Fibroblast of upper back skin (primary cell): ENCODE measurements at places on chromosomes 6 and 20.

DNA sequence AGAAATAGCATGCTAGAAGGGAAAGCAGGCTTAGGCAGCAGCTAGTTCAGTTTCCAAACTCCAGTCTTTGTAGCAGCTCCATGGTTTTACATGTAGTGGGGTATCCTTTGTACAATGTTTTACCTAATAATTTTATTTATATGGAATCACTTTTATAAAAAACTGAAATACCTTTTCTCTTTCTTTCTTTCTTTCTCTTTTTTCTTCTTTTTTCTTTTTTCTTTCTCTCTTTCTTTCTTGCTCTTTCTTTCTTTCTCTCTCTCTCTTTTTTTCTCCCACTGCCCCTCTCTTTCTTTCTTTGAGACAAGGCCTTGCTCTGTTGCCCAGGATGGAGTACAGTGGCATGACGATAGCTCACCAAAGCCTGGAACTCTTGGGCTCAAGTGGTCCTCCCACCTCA is 41.4 kb upstream of the FYN start:
- no peak for DNase-seq

GRCh38 chr6:35972471-35973367 is 51.7 kb downstream of the SLC26A8 start:
- DNase-seq = peak; percentile 12

DNA sequence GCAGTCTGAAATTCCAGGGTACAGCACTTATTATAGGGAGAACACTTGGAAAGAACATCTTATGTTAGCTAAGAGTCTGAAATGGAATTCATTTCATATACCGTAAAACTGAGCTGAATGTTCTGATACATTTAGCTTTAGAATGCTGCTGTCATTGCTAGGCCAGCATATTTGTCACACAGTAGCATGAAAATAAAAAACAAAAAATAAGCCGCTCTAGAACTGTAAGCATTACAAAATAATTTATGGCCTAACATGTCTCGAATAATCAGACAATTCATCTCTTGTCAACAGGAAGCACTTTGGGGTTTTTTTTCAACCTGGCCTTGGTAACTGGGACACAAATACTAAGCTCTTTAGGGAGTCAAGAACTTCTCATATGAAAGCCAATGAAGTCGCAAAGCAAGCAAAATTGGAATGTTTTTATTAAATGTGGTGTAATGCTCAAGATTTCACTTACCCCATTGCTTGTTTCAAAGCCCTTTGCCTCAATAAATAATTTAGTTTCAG is 115.7 kb downstream of the PHACTR1 start:
- DNase-seq = no peak

DNA sequence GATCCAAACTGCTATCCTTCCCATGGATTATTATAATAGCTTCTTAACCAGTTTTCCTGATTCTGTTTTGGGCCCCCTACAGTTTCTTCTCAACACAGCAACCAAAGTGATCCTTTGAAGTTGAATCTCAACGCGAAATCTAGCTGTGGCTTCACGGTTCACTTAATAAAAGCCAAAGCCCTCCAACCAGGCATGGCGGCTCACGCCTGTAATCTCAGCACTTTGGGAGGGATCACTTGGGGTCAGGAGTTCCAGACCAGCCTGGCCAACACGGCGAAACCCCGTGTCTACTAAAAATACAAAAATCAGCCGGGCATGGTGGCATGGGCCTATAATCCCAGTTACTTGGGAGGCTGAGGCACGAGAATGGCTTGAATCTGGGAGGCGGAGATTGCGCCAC is 3.3 kb downstream of the RMND1 start:
- no peak for DNase-seq

- peak; percentile 41 for DNase-seq
These were observed at the start of gene DDX43 for GRCh38 chr6:73394577-73395354. Gene DDX43 (plus strand): TSS chr6:73394828. CDS start chr6:73394906, 78 bp downstream.

DNA sequence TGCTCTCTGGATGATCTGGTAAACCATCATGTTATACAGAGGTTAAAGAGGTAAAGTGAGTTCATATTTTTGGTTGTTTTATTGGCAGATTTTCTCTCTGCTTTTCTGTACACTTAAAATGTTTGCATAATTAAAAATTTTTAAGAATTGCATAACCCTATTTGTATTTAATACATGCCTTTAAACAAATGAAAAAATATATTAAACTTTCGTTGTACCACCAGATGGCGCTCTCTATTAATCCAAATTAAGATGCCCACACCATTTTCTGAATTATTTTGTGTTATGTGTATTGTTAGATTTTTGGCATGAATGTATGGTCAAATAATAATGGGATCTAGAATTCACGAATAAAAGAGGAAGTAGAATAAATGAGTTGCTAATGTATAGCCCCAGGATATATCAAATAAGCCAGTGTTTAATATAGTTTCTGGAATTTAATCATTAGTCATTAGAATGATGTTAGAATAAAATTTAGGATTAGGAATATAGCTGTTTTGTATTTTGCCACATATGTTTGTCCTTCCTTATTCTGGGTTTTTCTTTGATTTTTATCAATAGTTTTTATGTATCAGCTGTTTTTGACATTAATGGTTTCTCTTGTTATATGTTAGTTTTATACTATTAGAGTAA is 38.9 kb downstream of the SMAP1 start:
- peak; percentile 35 for DNase-seq

DNA sequence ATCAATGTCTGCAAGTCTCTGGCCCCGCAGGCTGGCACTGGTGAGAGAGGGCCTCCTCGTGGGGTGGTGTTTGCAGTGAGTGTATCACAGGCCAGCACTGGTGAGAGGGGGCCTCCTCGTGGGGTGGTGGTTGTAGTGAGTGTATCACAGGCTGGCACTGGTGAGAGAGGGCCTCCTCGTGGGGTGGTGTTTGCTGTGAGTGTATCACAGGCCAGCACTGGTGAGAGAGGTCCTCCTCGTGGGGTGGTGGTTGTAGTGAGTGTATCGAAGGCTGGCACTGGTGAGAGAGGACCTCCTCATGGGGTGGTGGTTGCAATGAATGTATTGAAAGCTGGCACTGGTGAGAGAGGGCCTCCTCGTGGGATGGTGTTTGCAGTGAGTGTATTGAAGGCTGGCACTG is 53.3 kb upstream of the SLC22A1 start:
- DNase-seq = no peak

DNA sequence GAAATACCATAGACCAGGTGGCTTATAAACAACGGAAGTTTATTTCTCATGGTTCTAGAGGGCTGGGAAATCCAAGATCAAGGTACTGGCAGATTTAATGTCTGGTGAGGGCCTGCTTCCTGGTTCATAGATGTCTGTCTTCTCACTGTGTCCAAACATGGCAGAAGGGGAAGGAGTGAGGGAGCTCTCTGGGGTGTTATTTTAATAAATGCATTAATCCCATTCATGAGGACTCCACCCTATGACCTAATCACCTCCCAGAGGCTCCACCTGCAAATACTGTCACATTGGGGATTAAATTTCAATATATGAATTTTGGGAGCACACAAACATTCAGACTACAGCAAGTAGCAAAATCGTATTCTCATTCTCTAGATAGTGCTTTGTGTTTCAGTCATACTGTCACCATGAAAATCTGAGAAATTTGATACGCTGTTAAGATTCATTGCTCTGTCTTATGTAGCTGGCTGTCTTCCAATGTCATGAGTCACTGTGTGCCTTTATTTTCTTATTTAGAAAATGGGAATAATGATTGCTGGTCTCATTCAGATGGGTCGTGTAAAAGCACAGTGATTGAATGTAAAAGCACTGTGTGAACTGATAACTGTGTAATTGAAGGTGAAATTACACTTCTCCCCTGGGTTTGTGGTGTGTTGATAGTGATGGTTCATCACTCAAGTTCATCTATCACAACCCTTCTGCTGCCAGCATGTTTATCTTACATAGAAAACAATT is 8.9 kb upstream of the ERVFRD-1 start:
- DNase-seq = peak; percentile 41

GRCh38 chr20:3164763-3165410 is 5.2 kb upstream of the FASTKD5 start:
- DNase-seq = no peak

DNA sequence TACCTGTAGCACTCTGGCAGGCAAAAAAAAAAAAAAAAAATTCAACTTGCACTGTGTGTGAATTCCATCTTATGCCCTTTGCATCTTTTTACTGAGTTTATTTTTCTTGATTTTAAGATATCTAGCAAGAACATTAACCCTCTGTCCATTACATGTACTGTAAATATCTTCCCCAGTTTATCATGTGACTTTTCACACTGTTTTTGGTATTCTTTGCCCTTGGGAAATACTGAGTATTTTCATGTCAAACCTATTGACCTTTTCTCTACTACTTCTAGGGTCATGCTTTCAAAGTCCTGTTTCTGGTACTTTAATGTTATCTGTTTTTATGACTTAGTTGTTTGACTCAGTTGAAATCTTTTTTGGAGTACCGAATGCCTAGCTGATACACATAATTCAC is 843 bp upstream of the HUS1B start:
- no peak for DNase-seq

DNA sequence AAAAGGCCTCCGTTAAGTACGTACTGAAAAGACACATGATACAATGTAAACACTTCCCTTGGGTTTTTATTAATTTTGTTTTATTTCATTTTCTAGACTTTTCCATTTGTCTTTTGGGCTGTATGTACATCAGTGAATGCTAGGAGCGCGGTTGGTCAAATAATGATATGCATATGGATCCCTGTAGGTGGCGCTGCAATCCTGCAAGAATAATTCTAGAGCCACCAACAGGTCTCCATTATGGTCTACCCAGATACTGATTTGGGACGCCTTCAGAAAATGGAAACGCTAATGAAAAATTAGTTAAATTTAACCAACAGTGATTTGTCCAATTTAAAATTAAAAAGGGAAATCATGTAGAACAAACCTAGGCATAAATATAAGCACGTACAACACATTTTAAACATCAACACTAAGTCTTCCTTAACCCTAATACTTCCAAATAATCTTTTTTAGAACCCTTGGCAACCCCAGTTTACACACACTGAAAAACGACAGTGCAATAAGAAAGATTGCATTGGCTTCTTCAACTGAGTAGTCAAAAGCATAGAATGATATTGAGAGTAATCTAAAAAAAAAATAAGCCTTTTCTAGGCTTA is 433.5 kb downstream of the RFPL4B start:
- peak; percentile 86 for DNase-seq

DNA sequence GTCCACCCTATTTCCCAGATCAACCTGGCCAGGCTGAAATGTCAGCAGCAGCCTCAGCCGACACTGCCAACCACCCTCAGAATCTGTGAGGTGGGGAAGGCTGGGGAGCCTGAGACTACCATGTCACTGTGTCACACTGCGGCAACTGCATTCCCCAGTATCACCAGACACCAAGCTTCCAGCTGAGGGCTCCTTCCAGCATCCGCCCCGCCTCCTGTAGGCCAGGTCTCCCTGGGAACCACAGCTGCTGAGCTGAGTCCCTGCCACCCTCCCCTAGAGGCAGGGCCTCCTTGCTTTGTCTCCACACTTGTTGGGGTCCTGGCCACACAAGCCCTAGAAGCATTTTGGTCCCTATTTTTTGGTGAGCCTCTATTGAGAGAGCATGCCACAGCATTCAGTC is 115.7 kb downstream of the UNC5CL start:
- no peak for DNase-seq

DNA sequence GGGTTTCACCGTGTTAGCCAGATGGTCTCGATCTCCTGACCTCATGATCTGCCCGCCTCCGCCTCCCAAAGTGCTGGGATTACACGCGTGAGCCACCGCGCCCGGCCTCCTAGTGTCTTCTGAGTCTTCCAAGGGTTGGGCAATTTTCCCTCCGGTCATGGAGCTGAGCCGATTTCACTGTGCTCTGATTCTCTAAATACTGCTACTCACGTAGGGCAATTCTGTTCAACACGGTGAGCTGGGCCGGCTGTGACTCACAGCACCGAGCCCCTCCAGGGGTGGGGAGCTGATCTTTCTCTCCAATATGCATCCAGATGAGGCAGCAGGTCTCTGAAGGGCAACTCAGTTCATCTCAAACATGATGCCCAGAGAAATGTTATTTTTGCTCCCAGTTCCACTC is 71.6 kb upstream of the CD93 start:
- no peak for DNase-seq

- no peak for DNase-seq
These were observed 270.7 kb upstream of the RGS17 start for GRCh38 chr6:153401751-153402150.

DNA sequence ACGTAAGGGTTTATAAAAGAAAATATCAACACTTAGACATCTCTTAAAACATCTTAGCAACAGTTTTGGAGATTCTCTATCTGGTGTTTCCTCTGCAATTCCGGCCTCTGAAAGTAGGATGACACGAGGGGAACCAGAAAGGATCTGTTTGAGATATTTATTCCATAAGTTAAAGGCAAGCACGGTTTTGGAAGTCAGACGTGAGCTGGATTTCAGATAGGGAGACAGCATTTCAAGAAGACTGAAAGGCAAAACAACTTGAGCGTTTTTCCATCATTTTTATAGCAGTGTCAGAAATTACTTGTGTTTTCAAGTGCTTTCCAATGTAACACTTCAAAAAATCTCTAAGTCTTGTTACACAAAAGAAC is 52.9 kb upstream of the BTN3A2 start:
- DNase-seq = no peak

DNA sequence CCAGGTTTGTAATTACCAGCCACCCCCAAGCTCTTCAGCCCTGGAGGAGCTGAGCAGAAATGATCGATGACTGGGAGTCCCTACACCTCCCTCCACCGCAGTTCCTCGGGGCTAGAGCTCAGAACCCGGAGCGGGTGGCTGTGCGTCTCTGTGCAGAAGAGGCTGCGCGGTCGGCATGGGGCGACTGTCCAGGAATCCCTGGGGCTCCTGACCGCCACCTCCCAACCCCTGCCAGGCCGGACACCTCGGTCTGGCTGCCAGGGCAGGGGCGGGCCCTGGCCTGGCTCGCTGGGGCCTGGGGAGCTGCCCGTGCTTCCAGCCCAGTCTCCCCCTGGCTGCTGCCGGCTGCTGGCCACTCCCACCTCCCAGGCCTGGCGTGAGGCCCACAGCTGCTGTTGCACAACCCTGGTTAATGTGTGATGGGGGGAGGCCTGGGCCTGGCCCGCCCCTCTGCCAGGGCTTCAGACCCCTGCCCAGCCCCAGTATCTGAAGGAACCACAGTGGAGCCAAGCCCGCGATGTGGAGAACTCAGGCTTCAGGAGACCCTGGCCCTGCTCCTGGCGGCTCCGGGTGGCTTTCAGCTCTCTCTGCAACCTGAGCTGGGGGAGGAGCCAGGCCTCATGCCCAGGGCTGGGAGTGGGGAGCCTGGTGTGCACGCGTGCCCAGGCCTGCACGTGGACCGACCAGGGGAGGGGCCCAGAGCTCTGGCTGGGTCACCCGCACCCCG is 1.2 kb downstream of the SLC2A4RG start:
- peak; percentile 89 for DNase-seq

GRCh38 chr6:27295301-27296079 is 16.6 kb downstream of the POM121L2 start:
- peak; percentile 77 for DNase-seq
